CD4-positive, alpha-beta T cell treated with Interleukin-17A for 1 hour (primary cell): ENCODE measurements at places on chromosomes 2 and 18.

DNA sequence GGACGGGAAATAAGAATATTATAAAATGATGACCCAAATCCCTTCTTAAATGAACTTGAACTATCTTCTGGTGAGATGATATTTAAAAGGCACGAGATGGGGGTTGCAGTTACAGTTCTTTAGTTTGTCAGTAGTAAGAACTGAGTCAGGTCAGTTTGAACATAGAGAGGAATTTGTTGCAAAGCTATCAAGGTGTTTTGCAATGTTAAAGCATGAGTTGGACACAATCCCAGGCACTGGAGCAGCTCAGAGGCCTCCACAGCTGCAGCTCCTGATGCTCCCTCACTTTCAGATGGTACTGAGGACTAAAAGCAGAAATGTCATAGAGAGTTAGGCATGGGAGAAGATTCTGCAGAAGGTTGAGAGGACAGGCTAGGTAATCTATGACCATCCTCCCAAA, 236.0 kb downstream of the BCL2 start:
- DNase-seq = no peak

GRCh38 chr2:206856513-206856912, 82.8 kb upstream of the CPO start:
- no peak for DNase-seq

- DNase-seq = peak; percentile 90
Measured at GRCh38 chr2:240624950-240625621, at the start of gene GPR35. Gene GPR35 (plus strand): TSS chr2:240625480. CDS start chr2:240629953, 4,473 bp downstream.

- DNase-seq = no peak
Measured at GRCh38 chr2:26059542-26059941, 25.7 kb downstream of the RAB10 start.

GRCh38 chr2:28543316-28544035, 47.6 kb downstream of the PLB1 start:
- no peak for DNase-seq

DNA sequence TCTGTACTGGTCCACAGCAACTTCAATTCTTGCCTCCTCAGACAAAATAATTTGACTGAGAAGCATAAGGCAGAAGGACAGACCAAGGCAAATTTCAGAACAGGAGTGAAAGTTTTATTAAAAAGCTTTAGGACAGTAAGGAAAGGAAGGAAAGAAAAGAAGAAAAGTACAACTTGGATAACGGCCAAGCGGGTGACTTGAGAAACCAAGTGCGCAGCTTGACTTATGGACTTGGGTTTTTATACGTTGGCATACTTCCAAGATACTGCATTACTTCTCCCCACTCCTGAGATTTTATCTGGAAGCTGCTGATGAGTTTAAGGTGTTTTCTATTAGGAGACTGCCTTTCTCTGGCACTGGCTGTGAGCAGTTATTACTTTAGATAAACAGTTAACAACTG, 64.7 kb downstream of the CCDC178 start:
- no peak for DNase-seq
